ENCODE measurements at places on chromosomes 3 and 15. TPM values are rescaled to one million over a fixed set of nuclear protein-coding genes. Genes with fewer than 3 reads are reported as not detected.

DNA sequence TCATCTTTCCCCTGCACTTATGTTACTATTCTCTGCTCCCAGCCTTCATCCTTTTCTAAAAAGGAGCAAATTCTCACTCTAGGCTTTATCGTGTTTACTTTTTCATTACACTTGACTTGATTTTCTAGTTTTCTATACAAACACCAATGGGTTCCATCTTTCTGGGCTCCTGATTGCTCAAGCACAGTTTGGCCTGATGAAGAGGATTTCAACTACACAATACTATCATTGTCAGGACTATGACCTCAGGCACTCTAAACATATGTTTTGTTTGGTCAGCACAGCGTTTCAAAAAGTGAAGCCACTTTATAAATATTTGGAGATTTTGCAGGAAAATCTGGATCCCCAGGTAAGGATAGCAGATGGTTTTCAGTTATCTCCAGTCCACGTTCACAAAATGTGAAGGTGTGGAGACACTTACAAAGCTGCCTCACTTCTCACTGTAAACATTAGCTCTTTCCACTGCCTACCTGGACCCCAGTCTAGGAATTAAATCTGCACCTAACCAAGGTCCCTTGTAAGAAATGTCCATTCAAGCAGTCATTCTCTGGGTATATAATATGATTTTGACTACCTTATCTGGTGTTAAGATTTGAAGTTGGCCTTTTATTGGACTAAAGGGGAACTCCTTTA lies 86.2 kb downstream of the TGFBR2 start:
- no peak for DNase-seq

GRCh38 chr3:30694148-30694547 lies 87.7 kb downstream of the TGFBR2 start:
- DNase-seq, result no peak

DNA sequence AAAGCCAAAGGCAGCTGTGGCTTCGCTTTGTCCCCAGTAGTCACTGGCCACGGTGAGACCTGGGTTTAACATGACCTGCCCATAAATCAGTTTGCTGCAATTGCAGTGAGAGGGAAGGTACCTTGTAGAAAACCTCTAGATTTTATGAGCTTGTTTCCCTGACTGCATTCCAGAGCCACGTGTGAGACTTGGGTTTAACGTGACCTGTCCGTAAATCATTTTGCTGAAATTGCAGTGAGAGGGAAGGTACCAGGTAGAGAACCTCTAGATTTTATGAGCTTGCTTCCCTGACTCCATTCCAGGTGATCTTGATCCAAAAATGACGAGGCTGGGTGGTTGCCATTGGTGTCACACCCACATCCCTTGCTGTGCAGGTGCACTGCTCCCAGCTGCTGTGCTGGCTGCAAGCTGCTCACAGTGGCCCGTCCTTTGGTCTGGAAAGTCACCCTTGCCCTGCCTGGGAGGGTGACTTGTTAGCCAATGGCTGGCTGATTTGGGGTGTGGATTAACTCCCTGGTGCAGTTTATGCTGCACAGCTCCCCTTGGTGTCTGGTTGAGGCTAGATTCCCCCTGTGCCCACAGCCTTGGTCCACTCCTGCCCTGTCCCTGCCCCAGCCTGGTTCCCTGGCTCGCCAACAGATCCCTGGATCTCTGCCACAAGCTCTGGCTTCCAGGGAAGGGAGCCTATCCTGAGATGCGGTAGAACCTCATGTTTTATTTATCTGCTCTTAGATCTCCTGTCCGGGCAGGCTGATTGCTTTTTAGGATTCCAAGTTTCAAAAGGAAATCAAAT lies 192.7 kb upstream of the CTDSPL start:
- DNase-seq, result no peak

GRCh38 chr3:128725547-128726022 lies 398 bp upstream of the RAB7A start:
- no peak for DNase-seq

DNA sequence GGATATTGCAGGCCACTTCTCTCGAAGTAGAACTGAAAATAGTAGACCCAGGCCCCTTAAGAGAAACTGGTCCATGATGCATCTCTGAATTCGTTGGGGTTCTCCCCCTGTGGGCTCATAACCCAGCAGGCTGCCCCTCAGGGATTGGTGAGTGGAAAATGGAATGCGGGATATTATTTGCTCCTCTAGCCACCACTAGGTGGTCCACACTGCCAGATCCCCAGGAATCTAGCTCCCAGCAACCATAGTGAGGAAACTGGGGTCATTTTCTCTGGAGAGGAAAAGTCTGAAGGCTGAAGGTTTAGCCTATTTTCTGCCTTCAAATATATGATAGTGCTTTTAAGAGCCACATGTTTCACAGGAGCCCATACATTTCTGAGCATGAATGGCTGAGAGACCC lies 6.7 kb downstream of the CX3CR1 start:
- no peak for DNase-seq

GRCh38 chr3:32309654-32310242 lies 71.3 kb downstream of the CMTM8 start:
- DNase-seq, result no peak

- DNase-seq, result no peak
These were observed 19.9 kb upstream of the SLC12A8 start for GRCh38 chr3:125232401-125232800.

- DNase-seq, result no peak
These were observed 71.3 kb upstream of the CTXND1 start for GRCh38 chr15:80323285-80323684.

Gene ZDHHC23
- 3.3 TPM for total RNA-seq

DNA sequence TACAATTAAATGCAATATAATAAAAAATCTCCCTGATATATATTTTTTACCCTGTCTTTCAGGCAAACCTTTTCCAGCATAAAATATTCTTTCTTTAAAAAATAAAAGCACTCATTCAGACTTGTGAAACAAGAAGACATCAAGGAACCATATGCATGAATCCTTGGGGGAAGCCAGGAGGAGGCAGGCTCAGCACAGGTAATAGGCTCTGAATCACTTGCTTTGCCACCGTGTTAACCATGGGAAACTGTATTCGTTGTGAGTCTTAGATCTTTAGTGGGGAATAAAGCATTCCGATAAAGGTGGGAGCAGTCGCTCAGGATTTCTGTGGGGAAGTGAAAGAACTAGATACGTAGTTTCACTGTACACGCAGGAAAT lies 42.4 kb downstream of the FBN1 start:
- DNase-seq, result no peak

- no peak for DNase-seq
These were observed 21.7 kb upstream of the SUSD5 start for GRCh38 chr3:33240261-33240660.

DNA sequence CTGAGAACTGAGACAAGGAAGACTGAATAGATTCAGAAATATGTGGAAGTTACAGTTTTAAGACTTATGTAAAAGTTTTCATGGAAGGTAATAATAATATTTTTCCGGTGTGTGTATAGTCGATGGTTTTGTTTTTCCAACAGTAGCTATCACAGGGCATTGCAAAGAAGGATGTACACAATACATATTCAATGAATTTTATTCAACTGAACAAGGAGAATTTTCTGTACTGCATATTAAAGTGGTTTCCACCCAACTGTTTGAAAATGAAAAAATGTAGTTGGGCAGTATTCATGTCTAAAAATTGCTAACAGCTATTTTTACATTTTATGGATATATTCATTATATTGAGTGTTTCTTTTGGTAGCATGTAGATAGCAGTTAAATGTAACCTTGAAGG lies 350.3 kb upstream of the ATP10A start:
- no peak for DNase-seq

Gene GOLGA6L7
- not detected for total RNA-seq

GRCh38 chr3:182501856-182502255 lies 291.4 kb upstream of the ATP11B start:
- DNase-seq, result no peak

Gene ATRIP
- 14.5 TPM for total RNA-seq

- DNase-seq, result peak; percentile 97
These were observed 36.6 kb downstream of the ATP6V1A start for GRCh38 chr3:113783463-113783862.

Gene TYRO3
- 8.0 TPM for total RNA-seq

DNA sequence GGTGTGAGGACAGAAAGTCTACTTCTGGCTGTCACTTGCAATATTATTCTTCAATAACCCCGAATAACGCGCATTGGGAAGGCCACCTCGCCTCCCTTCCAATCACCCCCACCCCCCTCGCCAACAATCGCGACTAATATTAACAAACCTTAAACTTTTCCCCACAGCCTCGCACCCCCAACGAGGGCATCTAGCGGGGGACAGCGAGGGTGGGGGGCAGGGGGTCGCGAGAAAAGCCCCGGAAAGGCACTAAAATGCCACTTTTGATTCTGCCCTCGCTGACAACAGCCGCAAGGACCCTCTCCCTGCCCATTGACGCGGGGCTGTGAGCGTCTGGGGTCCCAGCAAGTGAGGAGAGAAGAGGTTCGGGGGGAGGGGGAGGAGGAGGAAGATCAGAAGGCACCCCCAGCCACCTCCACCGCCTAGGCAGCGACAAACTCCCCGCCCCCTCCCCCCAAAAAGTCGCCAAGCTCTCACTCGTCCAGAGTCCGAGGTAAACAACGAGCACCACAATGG lies 868 bp downstream of the SATB1 start:
- DNase-seq, result no peak

DNA sequence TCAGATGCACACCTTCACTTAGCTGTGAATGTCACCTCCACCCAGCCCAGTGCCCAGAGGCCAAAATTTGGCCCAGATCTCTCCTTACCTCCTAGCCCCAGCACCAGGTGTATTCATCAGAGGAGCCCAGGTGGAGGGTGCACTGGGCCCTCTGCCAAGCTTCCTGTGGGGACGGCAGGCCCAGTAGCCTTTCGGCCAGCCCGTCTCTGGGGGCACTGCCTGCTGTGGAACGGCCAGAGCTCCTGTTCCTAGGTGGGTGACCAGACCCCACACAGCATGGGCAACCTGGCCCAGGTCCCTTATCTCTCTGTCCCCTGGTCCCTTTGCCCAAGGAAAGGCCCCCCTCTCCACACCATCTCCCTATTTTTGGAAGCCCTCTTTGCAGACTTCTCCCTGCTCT lies 67.8 kb downstream of the AAGAB start:
- DNase-seq, result no peak

Gene ARGFX
- not detected for total RNA-seq

Gene GOLGA8K
- not detected for total RNA-seq

DNA sequence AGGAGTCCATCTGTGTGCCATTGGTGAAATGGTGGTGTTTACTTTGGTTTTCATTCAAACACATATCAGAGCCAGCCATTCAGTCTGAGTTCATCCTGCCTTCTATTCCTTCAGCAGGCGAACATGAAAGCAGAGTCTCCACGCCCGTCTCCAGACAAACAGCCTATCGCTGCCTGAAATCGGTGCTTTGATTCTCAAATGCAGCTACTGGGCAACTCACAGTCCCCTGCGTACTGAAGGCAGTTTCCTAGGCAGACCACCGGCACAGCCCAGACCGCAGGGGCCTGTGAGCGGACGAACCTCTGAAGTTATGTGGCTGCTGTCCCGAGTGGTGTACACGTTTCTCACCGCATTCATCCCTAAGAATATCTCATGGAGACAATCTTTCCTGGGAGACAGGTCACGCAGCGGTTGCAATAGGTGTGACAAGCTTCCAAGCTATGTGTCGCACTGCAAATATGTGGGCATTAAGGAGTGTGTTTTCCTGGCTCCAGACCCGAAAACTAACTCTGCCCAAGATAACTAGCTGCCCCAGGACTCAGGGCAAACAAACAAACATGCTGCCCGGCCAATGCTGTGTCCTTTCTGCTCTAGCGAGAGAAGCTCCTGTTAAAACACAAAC lies 16.9 kb upstream of the RYR3 start:
- DNase-seq, result peak; percentile 30

DNA sequence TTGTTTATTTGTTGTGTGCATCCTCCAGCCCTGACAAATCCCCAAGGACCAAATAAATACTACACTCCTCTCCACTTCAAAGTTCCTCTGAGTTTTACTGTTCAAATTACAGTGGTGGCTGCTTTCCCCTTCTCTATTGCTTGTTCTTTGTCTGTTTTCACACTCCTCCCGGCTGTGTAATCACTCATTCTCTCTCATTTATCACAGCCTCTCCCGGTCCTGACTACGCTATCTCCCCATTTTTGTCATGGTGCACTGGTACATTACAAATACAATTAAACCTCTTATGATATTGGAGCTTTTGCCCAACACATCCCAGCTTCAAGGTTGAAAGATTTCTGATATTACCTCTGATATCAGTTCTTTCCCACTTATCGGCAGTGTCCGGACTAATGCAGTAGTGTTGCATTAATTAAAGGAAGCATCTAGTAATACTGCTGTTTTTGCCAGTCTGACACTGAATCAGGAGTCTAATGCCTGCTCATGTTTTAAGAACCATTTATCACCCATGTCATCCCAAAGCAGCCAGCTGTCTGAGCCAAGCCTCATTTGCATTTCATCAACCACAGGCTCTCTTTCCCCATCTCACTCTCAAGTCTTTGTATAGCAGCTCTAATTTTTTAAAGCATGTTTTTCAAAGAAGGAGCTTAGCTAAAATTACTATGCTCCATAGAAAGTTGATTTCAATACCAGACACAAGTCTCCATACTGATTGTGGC lies 740.5 kb downstream of the ROBO2 start:
- no peak for DNase-seq

- no peak for DNase-seq
These were observed 117.8 kb upstream of the IGF1R start for GRCh38 chr15:98530570-98530969.

GRCh38 chr3:12139111-12139511 lies 19.6 kb downstream of the TIMP4 start:
- DNase-seq, result peak; percentile 79

DNA sequence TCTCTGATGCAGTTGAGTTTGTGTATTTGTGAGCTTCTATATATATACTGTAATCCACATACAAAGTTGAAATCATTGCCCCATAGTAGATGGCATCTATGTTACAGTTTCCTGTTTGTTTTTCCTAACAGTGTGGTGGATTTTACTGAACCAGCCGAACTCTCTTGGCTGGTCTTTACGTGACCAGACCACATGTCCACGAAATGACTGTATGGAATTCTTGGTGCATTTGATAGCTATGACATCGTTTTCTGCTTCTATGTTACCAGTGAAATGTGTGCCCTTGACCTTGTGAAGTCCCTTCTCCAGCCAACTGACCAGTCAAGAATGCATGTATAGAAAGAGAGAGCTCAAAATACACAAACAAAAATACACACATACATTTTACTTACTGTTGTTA lies 1.8 kb downstream of the KCNMB2 start:
- no peak for DNase-seq

Gene ATP13A4
- not detected for total RNA-seq

DNA sequence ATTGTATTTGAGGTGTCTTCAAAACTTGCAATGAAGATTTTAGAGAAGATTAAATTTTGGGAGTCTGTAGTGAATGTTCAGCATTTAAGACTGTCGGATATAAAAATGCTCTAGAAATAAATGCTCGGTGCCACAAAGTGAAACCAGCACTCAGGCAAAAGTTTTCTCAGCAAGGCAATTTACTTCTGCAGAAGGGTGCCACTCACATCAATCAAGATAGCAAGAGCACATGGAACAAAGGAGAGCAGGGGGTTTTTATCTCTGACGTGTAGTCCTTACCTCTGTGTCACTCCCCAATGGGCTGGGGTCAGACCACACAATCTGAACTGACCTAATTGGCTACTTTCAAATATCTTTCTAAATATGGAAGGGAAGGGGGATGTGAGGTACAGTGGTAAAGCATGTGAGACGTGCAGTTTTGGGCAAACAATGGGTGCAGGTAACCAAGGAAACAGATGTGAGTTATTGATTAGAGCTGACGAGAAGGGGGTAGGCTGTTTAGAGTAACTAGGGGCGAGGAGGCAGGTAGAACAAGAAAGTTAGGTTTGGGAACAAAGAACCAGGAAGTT lies 23.4 kb upstream of the FXR1 start:
- DNase-seq, result no peak

GRCh38 chr3:147906285-147906684 lies 497.1 kb downstream of the ZIC1 start:
- peak; percentile 21 for DNase-seq
